ENCODE measurements at places on chromosomes 5 and 9.

DNA sequence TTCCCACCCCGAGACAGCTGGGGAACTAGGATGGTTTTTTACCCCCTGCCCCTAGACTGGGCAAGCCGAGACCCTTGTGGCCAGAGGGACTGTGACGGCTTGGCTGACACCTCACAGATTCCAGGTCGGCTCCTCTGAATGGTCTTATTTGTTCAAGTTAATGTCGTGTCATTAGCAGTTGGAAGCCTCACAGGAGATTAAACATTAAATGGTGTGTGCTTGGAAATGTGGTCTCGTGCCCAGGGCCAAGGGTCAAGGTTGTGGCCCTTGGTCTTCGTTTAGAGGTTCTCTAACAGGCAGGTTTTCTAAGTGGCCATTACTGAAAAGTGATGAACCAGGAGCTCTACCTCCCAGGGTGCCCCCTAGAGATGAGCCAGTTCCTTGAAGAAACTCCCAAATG, 61.2 kb upstream of the RXRA start:
- no peak for DNase-seq

DNA sequence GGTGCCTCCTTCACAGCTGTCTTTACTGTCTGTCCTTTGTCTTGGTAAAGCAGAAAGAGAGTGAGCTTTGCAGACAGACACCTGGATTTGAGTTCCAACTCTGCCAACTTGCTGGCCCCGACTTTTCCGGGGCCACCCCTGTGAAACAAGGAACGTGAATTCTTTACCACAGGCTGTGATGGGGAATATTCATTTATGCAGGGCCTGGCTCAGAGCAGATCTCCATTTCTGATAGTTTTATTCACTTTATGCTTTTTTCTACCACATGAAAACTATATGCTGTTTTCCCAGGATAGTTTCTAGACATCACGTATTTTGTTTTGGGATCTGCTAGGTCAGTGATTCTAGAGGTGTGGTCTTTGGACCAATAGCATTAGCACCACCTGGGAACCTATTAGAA, 211.8 kb downstream of the GRIA1 start:
- no peak for DNase-seq

DNA sequence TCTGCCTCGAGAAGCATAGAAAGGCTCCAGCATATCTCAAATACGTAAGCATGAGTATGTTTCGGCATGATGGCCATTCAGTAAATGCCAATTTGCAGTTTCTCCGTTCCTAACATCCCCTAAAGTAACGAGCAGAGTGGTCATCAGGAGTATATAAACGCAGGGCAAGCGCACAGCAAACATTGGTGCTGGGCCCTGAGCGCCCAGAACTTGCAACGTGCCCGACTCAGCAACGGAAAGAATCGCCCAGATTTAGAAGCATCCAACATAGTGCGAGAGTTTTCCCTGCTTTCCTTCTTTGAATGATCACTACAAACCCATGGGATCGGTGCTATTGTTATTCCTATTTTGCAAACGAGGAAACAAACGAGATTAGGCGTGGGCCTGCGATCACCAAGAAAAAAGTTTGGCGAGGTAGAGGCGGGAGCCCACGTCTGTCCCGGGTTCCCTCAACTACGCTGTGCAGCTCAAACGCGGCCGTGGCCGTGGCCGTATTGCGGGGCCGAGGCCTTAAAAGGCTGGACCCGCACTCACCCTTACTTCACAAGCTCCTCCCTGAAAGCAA, 505 bp downstream of the RPS14 start:
- no peak for DNase-seq

GRCh38 chr5:133723651-133724366, 111.5 kb upstream of the FSTL4 start:
- no peak for DNase-seq

DNA sequence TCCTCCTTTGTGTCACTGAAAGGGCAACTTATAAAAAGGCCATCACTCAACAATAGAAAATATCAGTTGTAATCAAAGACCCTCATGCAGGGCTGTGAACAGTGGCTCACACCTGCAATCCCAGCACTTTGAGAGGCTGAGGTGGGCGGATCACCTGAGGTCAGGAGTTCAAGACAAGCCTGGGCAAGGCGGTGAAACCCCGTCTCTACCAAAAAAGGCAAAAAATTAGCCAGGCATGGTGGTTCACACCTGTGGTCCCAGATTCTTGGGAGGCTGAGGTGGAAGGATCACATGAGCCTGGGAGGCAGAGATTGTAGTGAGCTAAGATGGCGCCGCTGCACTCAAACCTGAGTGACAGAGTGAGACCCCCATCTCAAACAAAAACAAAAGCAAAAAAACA, 24.7 kb downstream of the GLDC start:
- no peak for DNase-seq

GRCh38 chr9:75775166-75775565, 115.3 kb upstream of the PCSK5 start:
- no peak for DNase-seq

DNA sequence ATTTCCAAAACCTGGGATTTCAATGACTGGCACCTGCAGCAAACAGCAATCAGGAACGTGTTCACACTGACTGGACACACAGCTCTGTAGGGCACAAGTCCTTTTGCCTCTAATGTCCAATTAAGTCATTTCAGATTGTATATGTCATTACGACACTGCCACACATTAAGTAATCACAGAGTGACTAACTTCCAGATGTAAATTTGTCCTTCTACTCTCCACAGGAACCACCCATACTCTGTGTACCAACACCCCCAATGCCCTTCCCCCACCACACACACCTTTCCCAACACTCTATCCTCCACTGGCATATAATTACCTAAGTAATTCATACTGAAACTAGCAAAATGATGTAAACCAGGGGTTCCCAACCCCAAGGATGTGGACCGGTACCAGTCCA, 30.5 kb downstream of the LARS1 start:
- DNase-seq: no peak

DNA sequence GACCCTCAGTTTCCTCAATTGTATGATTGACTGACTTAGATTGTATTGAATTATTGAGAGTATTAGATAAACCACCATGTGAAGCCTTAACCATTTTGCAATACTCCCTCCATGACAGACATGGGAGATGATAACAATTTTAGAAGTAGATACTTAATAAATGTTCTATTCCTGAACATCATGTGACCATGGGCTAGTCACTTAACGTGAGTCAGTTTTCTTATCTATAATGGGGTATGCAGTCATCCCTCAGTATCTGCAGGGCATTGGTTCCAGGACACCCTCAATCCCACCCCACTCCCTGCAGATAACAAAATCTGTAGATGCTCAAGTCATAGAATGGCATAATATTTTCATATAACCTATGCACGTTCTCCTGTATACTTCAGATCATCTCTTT, 31.0 kb downstream of the SNX18 start:
- DNase-seq: no peak

DNA sequence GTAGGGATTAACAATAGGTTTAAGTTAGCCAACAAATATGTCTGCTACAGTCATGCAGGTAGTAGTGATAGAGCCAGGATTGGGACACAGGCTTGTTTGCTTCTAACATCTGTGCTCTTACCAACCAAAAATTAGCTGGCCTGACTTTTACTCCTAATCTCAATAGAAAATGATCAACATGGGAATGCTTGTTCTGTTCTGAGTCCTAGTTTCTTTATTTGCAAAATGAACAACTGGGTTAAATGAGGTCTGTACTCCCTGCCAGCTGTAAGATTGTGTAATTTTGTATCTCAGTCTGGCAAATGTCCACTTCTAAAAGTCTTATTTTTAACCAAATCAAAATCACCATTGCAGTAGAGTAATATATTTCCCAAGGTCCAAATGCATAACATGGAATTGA, 216.8 kb downstream of the NMUR2 start:
- DNase-seq: no peak

DNA sequence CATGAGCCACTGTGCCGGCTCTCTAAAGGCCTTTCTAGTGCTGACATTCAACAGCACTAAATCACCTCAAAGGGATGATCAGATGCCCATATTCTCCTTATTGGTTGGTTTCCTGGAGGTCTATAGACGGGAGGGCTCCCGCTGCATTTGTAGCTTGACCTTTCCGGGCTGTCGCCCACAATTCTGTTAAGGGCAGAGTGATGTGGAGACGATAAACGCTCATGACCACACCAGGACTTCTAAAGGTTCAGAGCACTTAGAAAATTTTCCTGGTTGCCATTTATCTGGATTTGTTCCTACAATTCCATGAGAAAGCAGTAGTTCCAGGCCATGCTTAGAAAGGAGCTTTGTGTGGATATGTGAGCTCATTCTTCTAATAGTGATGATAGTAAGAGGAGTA, 170.3 kb downstream of the SLC12A2 start:
- no peak for DNase-seq

DNA sequence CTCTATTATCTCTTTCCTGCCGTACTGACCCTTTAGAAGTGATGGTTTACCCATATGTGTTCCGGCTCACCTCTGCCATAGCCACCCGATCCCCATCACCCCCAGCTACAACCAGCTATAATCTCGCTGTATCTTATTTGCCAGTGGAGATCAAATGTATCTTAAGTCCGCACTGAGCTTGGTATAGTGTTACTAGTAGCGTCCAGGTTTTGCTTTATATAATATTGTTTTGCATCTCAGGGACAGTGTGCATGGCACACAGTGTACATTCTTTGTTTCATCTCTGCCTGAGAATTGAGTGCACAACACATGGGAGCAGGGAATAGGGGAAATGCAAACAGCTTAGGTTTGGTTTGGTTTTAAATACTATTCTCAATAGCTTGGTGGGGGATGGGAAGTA, 135.8 kb upstream of the SNX2 start:
- DNase-seq: no peak

DNA sequence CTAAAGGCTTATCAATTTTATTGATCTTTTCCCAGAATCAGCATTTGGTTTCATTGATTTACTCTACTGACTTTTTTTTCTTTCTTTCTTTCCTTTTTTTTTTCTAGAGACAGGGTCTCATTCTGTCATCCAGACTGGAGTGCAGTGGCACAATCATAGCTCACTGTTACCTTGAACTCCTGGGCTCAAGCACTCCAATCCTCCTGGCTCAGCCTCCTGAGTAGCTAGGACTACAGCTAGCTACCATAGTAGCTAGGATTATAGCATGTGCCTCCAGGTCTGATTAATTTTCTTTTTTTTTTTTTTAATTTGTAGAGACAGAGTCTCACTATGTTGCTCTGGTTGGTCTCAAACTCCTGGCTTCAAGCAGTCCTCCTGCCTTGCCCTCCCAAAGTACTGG, 11.7 kb downstream of the MLANA start:
- DNase-seq: no peak

- no peak for DNase-seq
These were observed 7.2 kb downstream of the NDUFS6 start for GRCh38 chr5:1808439-1808838.

- no peak for DNase-seq
These were observed 7.1 kb downstream of the MAT2B start for GRCh38 chr5:163512526-163512925.

DNA sequence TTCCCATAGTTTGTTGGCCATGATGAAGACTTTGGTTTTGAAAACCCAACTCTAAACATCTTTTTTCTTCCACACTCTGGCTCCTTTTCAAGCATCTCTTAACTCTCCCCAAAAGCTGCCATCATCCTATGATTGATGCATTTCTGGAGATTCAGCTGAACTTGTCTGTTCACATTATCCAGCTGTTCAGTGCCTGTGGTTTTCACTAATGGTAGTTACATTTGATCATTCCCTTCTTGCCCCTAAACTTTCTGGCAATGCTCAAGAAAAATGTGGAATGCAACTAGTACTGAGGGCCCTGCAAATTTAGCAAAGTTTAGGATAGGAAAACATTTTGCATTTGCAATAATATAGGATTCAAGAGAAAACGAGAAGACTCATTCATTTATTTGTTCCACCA, 267.5 kb downstream of the ENC1 start:
- DNase-seq: no peak

DNA sequence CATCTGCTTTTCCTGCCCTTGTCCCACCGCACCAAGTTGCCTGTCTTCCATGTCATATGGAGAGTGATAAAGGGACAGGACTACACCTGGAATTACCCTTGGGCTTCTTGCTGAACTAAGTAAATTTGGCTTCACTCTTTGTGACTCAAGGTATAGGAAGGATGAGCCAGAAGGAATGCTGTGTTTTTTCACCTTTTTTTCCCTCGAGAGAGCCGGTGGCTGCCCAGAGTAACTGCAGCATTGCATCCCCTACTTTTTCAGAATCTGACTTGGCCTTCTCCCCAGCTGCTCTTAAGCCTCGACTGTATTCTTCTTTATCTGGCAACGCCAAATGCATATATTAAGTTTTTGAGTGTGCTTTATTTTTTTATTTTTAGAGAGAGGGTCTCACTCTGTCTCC, 38.4 kb downstream of the RCL1 start:
- no peak for DNase-seq

DNA sequence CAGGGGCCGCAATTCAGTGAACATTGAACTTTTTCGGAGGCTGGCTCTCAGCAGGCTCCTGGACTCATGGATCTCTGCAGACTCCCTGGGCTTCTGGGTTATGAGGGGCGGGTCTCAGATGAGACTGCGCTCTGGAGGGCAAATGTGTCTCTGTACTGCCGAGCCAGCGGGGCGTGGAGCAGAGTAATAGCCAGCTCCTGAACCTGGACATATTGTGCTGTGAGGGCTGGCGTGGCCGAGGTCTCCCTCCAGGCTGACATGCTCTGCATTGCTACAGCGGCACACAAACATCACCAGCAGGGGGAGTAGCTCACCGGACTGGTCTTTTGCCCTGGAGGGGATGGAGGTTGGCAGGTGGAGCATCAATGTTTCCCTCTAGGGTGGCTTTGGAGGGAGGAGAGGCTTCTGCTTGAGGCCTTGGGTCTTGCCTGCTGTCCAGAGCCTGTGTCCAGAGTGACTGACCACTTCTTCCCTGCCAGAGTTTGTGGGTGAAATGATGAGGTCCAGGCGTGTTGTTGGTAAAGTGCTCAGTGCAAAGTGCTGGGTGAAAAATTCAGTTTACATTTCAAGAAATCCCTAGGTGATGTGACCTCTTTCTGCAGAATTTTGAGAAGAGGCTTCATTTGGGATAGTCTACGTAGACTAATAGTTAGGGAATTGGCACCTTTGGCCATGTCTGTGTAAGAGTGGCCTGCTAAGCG, 10.9 kb upstream of the GADD45G start:
- no peak for DNase-seq

DNA sequence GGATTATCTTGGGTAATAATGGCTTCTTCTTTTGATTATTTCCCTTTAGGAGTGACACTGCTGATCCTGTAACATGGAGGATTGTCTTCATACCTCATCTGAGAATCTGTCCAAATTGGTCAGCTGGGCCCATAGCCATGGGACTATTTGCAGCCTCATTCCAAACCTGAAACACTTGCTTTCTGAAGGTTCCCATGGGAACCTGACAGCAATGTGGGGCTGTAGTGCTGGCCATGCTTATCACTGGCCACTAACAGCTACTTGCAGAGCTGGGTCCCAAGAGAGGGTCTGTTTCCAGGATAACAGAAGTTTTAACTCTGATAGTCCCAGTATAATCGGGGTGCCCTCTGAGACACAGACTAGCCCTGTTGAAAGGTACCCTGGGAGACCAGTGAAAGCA, 87.4 kb downstream of the KIAA1958 start:
- no peak for DNase-seq

DNA sequence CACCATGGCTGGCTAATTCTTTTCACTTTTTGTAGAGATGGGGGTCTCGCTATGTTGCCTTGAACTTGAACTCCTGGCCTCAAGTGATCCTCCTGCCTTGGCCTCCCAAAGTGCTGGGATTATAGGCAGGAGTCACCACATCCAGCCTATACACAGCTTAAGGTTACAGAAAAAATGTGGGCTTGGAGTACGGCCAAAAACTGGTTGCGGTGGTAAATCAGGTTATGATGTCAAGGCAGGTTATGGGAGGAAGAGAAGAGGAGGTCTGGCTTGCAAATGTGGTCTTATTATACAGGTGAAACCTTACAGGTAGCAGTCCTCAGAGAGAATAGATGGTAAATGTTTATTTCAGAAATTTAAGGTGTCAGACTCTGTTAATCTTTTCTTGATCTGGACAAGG, 30.7 kb upstream of the SYK start:
- DNase-seq: no peak
